ENCODE measurements at places on chromosomes 7 and 10.

- DNase-seq = no peak
Observed at GRCh38 chr10:50650481-50650880, 26.7 kb upstream of the SGMS1 start.

GRCh38 chr10:86419101-86419500, 52.5 kb upstream of the GRID1 start:
- no peak for DNase-seq

DNA sequence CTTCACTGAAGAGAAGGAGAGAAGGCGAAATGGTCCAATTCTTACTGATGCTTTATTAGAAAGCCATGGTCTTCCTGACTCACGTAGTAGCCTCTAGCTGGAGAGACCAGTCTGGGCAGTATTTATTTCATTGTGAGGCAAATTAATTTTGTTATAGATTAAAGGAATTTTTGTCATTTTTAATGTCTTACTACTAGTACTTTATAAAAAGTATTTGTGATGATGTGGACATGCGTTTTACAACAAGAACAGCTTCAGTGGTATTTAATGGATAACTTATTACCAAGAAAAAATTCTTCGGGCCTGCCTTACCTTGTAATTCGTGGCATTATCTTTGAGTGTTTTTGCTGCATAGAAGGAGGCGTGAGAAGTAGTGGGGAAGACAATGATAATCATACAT, 339.4 kb upstream of the SHH start:
- no peak for DNase-seq

DNA sequence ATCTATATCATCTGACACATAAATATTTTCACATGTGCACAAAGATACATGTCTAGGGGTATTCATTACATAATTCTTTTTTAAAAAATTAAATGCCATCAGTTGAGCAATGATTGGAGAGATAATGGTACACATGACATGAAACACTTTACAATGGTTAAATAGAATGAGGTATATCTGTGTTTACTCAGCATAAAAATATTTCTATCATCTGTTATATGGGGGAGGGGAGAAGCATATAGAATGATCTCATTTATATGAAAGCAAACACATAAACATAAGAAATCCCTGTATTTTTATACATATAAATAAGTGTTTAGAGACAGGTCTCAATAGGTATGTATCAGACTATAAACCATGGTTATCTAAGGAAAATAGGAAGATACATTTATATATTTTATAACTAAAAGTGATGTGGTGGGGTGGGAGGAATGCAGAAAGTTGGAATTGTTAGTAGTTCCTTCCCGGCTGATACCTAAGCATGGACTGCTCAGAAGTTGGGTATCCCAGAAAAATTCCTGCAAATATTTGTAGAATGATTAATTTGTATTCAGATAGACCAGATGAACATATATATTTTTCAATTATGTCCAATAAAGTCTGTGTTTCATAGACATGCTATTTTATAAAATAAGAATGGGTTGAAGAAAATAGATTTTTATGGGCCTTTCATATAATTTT, 75.1 kb downstream of the SHOC2 start:
- no peak for DNase-seq

- DNase-seq = no peak
Observed at GRCh38 chr10:35924759-35925158, 282.7 kb upstream of the FZD8 start.

GRCh38 chr10:24363070-24363469, 154.1 kb downstream of the KIAA1217 start:
- DNase-seq = no peak

- no peak for DNase-seq
Observed at GRCh38 chr10:75101416-75102251, 9.8 kb upstream of the SAMD8 start.

GRCh38 chr7:81788246-81788645, 18.4 kb upstream of the HGF start:
- no peak for DNase-seq

- no peak for DNase-seq
Observed at GRCh38 chr7:83161186-83161585, 1.5 kb downstream of the PCLO start.

GRCh38 chr10:96984541-96985131, 152.5 kb downstream of the LCOR start:
- no peak for DNase-seq

DNA sequence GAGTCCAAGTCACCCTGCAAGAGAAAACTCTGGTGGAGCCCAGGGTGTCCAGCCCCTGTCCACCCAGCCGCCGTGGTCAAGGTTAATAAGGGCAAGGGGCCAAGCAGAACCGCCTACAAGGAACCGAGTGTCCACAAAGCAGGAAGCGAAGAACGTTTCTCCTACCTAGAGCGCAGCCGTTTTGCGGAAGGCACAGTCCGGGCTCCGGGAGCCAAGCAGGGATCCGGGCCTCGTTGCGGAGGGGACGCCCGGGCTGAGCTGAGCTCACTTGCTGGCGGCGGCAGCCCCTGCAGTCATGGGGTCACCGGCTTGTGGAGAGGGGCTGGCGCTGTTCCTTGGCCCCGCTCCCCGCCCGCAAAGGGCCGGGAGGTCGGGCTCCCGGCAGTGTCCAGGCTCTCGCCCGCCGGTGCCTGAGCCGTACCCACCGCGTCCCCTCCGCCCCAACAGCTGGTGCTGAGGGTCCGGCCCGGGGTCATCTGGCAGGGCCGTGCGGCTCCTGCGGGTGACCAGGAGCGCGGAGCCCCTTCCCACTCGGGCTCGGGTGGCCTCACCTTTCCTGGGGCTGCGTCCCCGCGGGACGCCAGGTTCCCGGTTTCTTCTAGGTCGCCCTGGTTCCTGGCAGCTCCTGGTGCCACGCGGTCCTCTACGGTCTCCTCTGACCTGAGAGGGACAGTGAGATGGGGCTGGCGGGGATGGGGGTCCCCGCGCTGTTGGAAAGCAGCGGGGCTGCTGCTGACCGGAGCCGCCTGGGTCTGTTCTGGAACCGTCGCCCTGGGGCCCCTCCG, 14.0 kb upstream of the ZNF273 start:
- DNase-seq = no peak

GRCh38 chr10:103125323-103126267, 67.5 kb downstream of the NT5C2 start:
- no peak for DNase-seq

- no peak for DNase-seq
Observed at GRCh38 chr7:2082139-2082998, 150.4 kb downstream of the MAD1L1 start.

DNA sequence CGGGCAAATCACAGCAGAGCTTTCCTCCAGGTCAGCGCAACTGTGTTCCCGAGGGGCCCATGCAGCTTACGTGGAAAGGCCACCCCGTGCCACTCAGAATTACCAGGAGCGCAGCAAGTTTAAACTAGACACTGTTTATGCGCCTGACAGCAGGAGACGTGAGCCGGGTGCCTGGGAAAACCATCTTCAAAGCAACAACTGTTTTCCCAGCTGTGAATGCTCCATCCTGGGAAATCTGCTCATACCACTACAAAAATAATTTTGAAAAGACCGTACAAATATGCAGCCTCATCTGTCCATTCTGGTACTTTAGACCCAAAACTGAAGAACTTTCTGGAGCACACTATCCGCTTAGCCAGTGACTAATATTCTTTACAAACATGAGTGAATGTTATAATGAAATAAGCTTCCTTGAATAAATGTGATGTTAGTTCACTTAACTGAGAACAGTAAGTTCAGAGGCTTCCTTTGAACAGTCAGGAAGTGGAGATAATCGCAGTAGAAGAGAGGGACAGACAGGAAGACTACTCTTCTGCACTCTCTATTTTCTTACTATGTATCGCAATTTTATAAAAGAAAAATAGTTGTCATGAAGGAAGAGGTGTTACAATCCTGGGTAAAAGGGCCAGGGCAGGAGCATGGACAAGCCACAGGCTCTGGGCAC, 16.7 kb downstream of the GPER1 start:
- no peak for DNase-seq

DNA sequence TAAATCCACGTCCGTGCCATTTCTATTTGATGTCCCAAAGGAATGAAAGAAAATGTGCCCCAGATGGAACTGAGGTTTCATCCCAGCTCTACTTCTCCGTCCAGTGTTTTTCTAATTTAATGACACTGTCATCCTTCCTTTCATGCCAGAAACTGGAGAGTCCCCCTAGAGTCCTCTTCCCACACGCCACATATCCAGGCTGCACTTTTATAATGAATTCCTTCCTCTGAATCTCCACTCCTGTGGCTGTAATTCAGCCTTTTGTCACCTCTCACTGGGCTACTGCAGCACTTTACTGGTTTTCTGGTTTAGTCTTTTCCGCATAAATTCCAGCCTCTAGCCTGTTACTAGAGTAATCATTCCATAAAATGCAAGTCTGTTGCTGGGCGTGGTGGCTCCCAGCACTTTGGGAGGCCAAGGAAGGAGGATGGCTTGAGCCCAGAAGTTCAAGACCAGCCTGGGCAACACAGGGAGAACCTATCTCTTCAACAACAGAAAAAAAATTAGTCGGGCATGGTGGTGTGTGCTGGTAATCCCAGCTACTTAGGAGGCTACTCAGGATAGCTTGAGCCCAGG, 142.6 kb upstream of the RHEB start:
- DNase-seq = no peak

- DNase-seq = no peak
Observed at GRCh38 chr7:78760620-78761355, 692.7 kb downstream of the MAGI2 start.

DNA sequence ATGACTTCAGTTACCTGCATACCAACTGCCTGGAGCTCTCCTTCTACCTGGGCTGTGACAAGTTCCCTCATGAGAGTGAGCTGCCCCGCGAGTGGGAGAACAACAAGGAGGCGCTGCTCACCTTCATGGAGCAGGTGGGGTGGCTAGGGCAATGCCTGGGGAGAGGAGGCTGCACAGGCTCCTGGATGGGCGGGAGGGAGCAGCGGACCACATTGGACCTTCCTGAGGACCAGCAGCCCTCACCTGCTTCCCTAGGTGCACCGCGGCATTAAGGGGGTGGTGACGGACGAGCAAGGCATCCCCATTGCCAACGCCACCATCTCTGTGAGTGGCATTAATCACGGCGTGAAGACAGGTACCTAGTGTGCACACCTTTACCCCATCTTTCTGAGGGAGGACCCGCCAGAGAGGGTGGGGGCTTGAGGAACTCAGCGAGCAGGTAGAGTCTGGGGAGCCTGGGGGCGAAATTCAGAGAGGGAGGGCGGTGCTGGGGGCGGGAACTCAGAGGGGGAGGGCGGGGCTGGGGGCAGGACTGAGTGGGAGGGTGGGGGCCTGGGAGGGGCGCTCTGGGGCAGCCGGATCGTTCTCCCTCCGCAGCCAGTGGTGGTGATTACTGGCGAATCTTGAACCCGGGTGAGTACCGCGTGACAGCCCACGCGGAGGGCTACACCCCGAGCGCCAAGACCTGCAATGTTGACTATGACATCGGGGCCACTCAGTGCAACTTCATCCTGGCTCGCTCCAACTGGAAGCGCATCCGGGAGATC, 9.0 kb downstream of the AEBP1 start:
- no peak for DNase-seq

DNA sequence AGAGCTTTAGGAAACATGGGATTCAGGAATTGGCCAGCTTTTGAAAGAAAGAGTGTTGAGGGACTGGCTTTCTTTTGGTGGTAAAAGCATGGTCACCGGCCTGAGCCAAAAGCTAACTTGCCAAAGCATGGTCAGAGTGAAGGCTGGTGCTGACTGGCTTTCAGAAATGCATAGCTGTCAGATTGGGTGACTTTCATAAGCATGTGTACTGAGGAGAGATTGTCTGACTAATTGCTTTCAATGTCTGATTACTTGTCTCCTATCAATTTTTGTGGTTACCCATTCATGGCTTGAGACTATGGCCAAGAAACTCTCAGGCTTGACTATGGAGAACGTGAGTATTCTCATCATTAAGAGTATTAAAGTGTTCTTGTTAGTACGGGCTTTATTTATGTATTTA, 28.2 kb downstream of the ZNF25 start:
- no peak for DNase-seq

DNA sequence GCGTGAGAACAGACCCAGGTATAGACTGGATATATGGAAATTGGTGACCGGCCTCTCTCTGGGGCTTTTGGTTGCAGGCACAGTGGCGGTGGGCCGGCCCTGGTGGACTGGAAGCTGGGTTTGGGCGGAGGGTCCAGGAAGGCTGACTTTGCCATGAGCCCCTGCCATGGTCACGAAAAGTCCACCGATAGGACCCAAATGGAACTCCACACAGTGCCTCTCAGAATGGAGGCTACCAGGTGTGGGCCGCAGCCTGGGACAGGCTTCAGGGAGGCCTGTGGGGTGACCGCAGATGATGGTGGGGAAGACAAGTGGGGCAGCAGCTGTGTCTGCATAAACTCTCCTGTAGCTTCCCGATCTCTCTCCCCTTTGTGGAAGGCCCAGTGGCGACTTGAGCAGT, 123.2 kb downstream of the DNAJB6 start:
- no peak for DNase-seq

DNA sequence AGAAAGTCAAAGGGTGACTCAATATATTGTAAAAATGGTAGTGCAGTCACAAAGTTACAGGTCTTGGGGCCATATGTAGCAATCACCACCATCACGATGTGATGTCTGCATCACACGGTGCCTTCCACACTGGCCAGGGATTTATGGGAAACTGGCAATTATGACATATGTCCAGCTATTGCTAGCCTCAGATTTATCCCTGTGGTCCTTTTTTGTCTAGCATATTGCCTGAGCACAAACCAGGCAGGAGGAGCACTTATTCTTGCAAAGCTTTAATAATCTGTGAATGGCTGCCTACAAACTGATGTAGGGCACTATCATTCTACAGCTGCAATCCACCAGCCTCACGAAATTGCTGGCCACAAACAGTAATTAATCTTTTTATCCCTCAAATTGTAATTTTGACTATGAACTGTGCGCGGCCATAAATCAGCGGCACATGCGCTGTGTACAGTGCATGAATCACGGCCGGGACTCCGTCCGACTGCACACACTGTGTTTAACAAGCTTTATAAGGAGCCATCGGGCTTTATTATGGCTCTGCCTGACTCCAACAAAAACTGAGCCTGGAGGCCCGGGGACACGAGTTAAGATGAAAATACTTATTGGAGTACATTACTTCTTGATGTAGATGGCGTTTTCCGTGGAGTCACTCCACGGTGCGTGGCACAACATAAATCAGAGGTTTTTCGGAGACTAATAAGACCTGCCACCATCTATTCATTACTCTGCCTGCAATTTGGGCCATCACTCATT, 115.2 kb downstream of the EBF3 start:
- DNase-seq = no peak

- no peak for DNase-seq
Observed at GRCh38 chr7:128122576-128123290, 91.5 kb upstream of the LRRC4 start.

DNA sequence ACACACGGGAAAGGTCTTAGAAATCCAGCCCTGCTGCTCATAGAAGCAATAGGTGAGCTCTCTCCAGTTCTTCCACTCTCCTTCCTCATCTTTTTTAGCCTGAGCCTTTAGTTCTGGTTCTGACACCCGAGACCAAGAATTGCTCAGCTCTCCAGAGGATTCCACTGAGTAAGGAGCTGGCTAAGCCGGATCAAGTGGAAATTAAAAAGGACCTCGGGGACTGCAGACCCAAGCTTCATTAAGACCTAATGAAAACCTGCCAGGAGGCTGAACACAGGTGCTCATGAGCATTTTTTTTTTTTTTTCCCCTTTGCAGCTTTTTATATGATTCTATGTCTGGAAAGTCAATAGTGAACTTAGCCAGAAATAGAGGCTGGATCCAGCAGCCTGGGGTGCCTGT, 1176.0 kb upstream of the AUTS2 start:
- DNase-seq = no peak
